OCI-M1 (cell line): ENCODE measurements at places on chromosomes 6 and 20.

DNA sequence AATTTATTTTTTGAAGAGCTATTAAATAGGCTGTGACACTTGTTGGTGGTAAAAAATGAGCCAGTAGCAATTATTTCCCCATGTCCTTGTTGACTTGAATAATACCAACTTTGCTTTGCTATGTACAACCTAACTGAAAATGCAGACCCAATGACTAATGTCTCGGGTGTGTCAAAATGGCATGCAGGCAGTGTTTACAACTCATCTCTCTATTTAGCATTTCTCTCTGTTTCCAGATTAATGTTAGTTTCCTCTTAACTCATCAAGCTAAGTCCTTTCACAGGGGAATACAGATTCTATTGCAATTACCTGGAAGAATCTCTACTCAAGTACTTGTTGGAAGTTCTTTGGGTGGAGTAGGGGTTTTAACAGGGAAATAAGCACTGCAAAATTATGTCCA, 504.4 kb downstream of the BCKDHB start:
- DNase-seq: no peak

GRCh38 chr6:79922018-79922417, 25.3 kb downstream of the ELOVL4 start:
- DNase-seq: no peak

GRCh38 chr6:166076625-166077024, 91.0 kb downstream of the TBXT start:
- DNase-seq: no peak

- peak; percentile 45 for DNase-seq
Observed at GRCh38 chr6:33028220-33028849, 18.9 kb upstream of the HLA-DOA start.

- no peak for DNase-seq
Observed at GRCh38 chr6:94510877-94511276, 1066.5 kb upstream of the MANEA start.

- no peak for DNase-seq
Observed at GRCh38 chr20:22825076-22825475, 210.0 kb upstream of the SSTR4 start.

- DNase-seq: no peak
Observed at GRCh38 chr6:44011350-44011920, 115.8 kb downstream of the MRPL14 start.

GRCh38 chr6:136685540-136686108, 106.7 kb downstream of the MAP3K5 start:
- DNase-seq: no peak

DNA sequence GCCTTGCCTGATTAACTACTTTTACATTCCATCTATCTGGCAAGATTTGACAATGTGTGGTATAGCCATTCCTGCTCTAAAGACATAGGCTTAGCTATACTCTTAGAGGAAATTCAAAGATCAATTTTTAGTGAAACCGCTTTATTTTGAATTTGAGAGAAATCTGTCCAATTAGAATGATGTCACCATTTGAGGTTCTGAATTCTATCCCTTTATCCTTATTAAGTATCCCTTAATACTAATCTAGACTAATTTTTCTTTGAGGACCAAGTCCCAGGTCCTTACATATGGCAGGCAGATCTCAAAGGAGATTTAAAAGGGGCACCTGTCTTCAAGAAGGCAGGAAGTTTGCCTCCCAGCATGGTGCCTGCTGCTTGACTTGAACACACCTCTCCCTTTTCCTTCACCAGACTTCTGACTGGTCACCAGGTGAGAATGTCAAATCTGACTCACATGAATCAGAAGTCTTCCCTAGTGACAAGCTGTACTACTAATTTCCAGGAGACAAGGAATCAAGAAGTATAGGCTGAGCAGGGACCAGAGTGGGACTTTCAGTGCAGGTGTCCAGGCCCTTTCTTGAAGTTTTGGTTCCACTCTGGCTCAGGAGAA, 15.0 kb upstream of the MRAP2 start:
- DNase-seq: no peak

- DNase-seq: no peak
Observed at GRCh38 chr6:87870556-87870955, 168.5 kb upstream of the AKIRIN2 start.

DNA sequence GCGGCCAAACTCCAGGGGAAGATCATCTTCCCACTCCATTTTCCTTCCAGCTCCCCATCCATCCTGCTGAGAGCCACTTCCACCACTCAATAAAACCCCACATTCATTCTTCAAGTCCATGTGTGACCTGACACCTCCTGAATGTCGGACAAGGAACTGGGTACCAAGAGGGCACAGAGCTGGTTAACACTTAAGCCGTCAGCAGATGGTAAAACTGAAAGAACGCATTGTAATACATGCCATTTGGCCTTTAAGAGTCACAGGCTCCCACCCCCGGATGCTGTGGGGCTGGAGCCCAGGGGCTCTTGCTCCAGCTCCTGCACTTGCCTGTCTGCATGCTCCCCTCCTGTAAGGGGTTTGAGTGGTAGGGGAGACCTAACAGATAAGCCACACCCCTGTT, 753.9 kb downstream of the COL12A1 start:
- DNase-seq: no peak
